ENCODE measurements at places on chromosomes 11 and 22.

DNA sequence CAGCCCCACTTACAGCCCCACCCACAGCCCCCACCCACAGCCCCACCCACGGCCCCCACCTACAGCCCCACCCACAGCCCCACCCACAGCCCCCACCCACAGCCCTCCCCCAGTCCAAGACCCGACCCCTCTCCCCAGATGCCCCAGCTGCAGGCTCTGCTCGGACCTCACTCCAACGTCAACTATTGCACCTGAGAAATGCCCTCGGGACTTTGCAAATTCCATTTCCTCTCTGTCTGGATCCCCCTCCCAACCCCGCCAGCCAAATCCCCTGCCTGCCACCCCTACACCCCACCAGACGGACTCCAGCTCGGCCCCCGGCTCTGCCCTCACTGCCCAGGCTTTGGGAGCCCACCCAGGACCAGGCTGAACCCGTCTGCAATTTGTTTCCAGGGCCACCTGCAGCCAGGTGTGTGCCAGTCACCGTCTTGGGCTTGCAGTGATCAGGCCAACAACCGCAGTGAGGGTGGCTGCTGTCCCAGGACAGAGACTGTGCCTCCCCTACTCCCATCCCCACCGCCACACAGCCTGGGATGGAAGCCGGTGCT lies 662.8 kb downstream of the BRD1 start:
- H3K27ac ChIP-seq = no peak overlapping the region
- DNase-seq = no peak
- no peaks in the 10 kb centered on the region for H3K27me3 ChIP-seq
- H3K4me3 ChIP-seq = no peak overlapping the region
- H3K4me1 ChIP-seq = no peaks in the 10 kb centered on the region
- no peaks in the 10 kb centered on the region for H3K36me3 ChIP-seq

- no peaks in the 10 kb centered on the region for H3K27me3 ChIP-seq
- H3K4me3 ChIP-seq = no peak overlapping the region
- no peaks in the 10 kb centered on the region for H3K4me1 ChIP-seq
- H3K36me3 ChIP-seq = no peaks in the 10 kb centered on the region
- no peak for DNase-seq
Observed at GRCh38 chr11:87924125-87924524, 251.1 kb downstream of the RAB38 start.

DNA sequence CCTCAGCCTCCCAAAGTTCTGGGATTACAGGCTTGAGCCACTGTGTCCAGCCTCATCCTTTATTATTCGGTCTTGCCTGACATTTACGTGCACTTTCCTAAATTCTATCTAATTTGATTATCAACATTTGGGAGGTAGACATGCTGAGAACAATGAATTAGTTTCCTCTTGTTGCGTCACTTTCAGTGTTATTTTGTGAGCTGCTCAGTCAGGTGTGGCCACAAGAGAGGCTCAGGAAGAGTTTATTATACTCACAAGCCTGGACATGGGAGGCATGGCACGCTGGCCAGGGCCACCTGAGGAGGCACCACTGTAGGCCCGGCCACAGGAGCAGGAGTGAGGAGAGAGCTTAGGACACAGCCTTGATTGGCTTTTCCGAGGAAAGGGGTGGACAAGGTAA lies 59.7 kb upstream of the RBFOX2 start:
- DNase-seq = no peak
- H3K27ac ChIP-seq = no peak overlapping the region
- peaks cover 1% of the 10 kb centered on the region for H3K27me3 ChIP-seq
- no peak overlapping the region for H3K4me3 ChIP-seq
- no peaks in the 10 kb centered on the region for H3K4me1 ChIP-seq

DNA sequence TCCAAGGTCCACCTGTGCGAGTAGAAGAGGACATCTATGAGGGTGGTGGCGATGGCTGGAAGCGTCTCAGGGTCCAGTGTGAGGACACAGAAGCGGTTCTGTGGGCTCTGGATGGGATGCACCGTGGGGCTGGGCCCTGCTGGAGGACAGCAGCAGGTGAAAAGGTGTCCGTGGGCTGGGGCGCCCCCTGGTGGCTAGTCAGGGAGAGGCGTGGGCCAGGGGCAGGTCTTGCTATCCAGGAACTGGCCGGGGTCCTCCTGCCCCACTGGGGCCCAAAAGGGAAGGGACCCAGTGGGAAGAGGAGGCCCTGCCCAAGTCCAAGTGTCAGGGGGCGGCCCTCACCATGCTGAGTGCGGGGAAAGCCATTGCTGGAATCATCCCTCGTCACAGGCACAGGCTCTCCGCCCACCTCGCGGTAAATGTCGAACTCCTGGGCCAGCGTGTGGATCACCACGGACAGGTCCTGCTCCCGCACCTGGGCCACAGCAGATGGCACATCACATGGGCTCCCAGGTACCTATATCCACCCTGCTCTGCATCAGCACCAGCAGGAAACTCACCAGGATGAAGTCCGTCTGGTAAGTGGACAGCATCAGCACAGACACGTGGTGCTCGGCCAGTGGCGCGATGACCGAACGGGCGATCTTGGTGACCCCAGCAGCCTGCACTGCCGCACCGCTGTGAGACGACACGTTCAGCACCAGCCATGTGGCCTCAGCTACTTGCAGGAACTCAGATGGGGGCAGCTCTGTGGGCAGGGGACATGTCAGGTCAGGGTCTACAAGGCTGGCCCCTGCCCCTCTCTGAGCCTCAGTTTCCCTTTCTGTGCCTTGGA lies 2.3 kb downstream of the CASTOR1 start:
- H3K4me1 ChIP-seq = peaks cover 38% of the 10 kb centered on the region
- peak; percentile 81 for DNase-seq
- H3K4me3 ChIP-seq = no peak overlapping the region

DNA sequence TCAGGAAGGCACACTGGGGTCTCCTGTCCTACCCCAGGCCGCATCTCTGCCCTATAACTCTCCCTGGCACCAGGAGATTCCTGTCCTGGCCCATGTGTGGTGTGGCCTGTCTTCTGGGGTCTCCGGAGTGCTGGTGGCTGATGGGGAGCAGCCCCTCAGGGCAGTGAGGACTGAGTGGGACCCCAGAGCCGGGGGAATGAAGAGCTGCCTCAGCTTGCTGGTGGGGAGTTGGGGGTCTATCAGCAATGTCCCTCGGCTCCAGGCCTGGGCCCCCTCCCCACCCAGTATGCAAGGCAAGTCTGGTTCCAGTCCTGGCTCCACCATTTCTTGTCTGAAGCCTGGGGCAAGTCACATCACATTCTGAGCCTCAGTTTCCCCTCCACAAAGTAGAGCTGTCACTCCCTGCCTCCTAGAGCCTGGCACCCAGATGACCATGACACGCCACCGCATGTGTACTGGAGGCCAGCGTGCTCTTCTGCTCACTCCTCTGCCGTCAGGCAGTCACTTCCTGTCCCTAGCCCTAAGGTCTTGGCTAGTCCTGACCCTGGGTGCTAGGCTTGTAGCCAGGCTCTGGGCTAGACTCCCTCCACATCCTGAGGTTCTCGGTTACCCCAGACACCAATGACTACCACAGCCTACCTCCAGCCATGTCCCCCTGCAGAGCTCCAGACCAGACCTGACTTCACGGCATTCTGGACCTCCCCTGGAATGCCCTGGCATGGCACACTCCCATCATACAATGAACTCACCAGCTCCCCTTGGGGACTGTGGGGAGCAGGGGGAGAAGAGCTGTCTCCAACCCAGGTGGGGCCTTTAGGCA lies 12.8 kb downstream of the ARAP1 start:
- H3K4me3 ChIP-seq = peak overlapping the region; percentile 82
- no peak for DNase-seq
- peak overlapping the region; percentile 99 for H3K27ac ChIP-seq
- H3K27me3 ChIP-seq = no peaks in the 10 kb centered on the region
- H3K4me1 ChIP-seq = peaks cover 96% of the 10 kb centered on the region
- peaks cover 10% of the 10 kb centered on the region for H3K36me3 ChIP-seq

- no peak overlapping the region for H3K4me3 ChIP-seq
- H3K27ac ChIP-seq = no peak overlapping the region
- no peak for DNase-seq
- H3K27me3 ChIP-seq = no peaks in the 10 kb centered on the region
Observed at GRCh38 chr11:113278481-113278880, 35.9 kb upstream of the TTC12 start.

GRCh38 chr11:13073119-13073981 lies 64.2 kb downstream of the RASSF10 start:
- H3K4me3 ChIP-seq = no peak overlapping the region
- H3K27me3 ChIP-seq = peaks cover 6% of the 10 kb centered on the region
- H3K27ac ChIP-seq = no peak overlapping the region
- no peak for DNase-seq
- H3K36me3 ChIP-seq = no peaks in the 10 kb centered on the region

DNA sequence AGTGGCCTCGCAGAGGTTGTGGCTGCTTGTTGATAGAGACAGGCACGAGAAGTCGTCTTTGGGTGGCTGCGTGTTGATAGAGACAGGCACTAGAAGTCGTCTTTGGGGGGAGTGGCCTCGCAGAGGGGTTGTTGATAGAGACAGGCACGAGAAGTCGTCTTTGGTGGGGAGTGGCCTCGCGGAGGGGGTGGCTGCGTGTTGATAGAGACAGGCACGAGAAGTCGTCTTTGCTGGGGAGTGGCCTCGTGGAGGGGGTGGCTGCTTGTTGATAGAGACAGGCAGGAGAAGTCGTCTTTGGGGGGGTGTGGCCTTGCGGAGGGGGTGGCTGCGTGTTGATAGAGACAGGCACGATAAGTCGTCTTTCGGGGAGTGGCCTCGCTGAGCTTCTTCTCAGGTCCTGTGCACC lies 328.8 kb downstream of the TBC1D22A start:
- no peak overlapping the region for H3K27ac ChIP-seq
- no peaks in the 10 kb centered on the region for H3K27me3 ChIP-seq
- peak overlapping the region; percentile 62 for H3K4me3 ChIP-seq
- H3K36me3 ChIP-seq = peaks cover 32% of the 10 kb centered on the region

GRCh38 chr22:47297261-47298016 lies 535.0 kb downstream of the TBC1D22A start:
- H3K27ac ChIP-seq = no peak overlapping the region
- H3K36me3 ChIP-seq = no peaks in the 10 kb centered on the region
- H3K4me1 ChIP-seq = no peaks in the 10 kb centered on the region
- no peak for DNase-seq
- peaks cover 9% of the 10 kb centered on the region for H3K27me3 ChIP-seq

- no peak overlapping the region for H3K27ac ChIP-seq
- H3K36me3 ChIP-seq = no peaks in the 10 kb centered on the region
- H3K27me3 ChIP-seq = no peaks in the 10 kb centered on the region
Observed at GRCh38 chr11:1952806-1953482, 5.8 kb downstream of the MRPL23 start.

DNA sequence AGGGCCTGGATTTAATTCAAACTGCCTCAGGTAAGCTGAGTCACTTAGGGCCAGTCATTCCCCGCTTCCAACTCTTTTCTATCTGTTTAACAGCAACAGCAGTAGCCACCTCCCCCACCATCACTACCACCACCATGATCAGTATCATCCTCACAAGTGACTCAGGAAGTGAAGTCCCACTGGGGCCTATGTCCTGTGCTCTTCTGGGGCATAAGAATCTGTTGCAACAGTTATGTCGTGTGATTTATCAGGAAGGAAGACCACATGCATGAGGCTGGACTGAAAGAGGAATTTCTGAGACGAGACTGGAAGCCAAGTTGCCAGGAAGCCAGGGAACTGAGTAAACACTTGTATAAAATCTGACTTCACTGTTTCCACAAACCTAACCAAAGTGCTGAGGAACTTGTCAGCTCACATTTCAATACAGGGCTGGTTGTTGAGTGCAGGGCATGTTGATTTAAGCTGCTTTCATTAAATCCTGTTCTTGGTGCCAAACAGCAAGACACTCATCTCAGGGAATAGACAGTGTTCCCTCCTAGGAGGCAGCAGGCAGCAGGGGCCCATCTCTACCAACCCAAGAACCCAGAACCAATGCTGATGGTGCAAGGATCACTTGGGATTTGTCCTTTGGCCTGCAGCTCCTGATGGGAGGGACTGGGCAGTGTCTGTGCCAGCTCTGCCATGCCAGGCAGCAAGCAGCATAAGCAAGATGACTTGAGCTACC lies 226.7 kb upstream of the NARS2 start:
- H3K27ac ChIP-seq = no peak overlapping the region
- H3K4me1 ChIP-seq = no peaks in the 10 kb centered on the region
- H3K27me3 ChIP-seq = no peaks in the 10 kb centered on the region

DNA sequence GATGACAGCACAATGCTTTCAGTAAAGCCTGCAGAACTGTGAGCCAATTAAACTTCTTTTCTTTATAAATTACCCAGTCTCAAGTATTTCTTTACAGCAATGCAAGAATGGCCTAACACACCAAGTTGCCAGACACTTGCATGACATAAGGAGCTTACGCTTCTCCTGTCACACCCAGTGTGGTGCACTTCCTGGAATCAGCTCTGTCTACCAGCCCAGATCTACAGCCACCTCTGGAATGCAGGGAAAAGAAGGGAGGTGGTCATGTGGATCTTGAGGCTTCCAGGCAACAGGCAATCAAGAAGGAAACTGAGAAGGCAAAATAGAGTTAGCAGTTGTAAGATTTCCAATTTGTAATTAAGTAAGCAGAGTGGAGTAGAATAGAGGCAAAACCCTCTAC lies 37.4 kb upstream of the SESN3 start:
- DNase-seq = no peak
- H3K36me3 ChIP-seq = no peaks in the 10 kb centered on the region
- no peak overlapping the region for H3K4me3 ChIP-seq
- H3K4me1 ChIP-seq = peaks cover 24% of the 10 kb centered on the region

GRCh38 chr11:12871788-12872321 lies 137.3 kb upstream of the RASSF10 start:
- H3K27me3 ChIP-seq = peaks cover 2% of the 10 kb centered on the region
- H3K4me1 ChIP-seq = no peaks in the 10 kb centered on the region
- no peaks in the 10 kb centered on the region for H3K36me3 ChIP-seq
- H3K4me3 ChIP-seq = no peak overlapping the region
- H3K27ac ChIP-seq = no peak overlapping the region

DNA sequence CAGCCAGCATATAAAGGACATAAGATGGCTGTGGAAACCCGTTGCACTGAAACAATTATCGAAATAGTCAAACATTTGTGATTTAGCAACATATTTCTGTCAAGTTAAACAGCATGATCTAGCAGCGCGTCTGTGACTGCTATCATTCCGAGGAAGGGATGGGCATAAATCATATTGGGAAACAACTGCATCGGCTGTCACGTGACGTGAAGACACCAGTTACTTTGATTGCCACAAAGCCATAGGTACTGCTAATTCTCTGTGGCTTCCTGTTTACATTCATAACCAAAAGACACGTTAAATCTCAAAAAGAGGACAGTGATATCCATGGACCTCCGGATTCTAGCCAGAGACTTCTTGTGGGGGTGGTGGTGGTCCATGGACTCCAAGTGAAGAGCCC lies 87.8 kb downstream of the CACNA1I start:
- H3K27me3 ChIP-seq = peaks cover 56% of the 10 kb centered on the region
- H3K36me3 ChIP-seq = no peaks in the 10 kb centered on the region
- H3K4me1 ChIP-seq = peaks cover 17% of the 10 kb centered on the region

DNA sequence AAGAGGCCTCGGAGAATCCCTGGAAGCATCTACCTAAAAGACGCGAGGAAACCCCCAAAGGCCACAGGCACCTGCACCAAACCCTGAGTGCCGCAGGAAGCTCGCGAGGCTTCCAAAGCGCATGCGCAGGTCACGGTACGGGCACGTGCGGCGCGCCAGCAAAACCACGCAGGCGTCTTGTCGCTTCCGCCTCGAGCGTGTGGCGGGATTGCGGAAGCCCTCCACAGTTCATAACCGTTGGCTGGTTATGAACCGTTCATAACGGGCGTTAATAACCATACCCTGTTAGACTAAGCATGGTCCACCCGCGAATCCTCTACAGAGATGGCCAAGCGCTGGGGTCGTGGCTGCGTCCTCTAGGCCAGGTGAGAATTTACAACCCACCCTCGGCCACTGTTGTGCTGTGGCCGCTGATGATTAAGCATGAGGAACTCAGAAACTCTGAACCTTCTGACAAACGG lies 46.4 kb downstream of the MORC2 start:
- peak; percentile 59 for DNase-seq
- peaks cover 10% of the 10 kb centered on the region for H3K4me1 ChIP-seq
- peak overlapping the region; percentile 82 for H3K4me3 ChIP-seq

- no peak overlapping the region for H3K27ac ChIP-seq
- H3K36me3 ChIP-seq = peaks cover 92% of the 10 kb centered on the region
- H3K4me3 ChIP-seq = no peak overlapping the region
- no peak for DNase-seq
- H3K27me3 ChIP-seq = no peaks in the 10 kb centered on the region
Observed at GRCh38 chr11:44585421-44585820, 20.0 kb downstream of the CD82 start.
